ENCODE measurements at places on chromosomes 7 and 10. TPM values are rescaled to one million over a fixed set of nuclear protein-coding genes. Genes with fewer than 3 reads are reported as not detected.

The RGS10 gene
- total RNA-seq, result 7.1 TPM

DNA sequence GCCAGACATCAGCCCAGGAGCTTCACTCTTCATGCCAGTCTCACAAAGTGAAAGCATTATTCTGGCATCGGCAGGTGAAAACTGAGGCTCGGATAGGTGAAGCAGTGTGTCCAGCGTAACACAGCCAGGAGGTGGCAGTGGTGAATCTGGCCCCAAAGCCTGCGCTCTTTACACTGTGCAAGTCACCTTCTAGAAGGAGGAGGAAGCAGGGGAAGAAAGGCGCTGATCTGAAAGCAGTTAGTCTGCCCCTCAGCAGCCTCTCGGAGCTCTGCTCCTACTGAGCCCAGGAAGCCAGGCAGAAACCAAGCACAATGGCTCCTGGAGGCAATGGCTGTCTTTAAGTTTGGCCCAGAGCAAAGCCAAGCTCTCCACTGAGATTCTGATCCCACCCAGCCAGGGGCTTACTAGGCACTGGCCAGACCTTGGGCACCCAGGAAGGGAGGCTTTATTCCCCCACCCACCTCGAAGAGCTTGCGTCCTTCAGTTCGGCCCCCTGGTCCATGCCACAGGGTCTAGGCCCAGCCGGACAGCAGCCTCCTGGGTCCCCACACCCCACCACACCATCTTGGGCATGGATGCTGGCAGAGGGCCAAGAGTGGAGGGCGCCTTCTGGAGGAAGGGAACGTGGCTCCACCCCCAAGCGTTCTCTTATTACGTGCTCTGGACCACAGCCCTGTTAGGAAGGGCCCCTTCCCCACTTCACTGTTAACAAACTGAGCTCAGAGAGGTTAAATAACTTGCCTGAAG is 104.5 kb downstream of the GRID1 start:
- DNase-seq, result peak; percentile 33
- H3K4me1 ChIP-seq, result peaks cover 6% of the 10 kb centered on the region
- H3K27ac ChIP-seq, result no peak overlapping the region
- H3K27me3 ChIP-seq, result no peaks in the 10 kb centered on the region
- peak overlapping the region; percentile 34 for H3K4me3 ChIP-seq
- no peaks in the 10 kb centered on the region for H3K36me3 ChIP-seq

The LRRD1 gene
- 14.8 TPM for total RNA-seq

The NEBL gene
- total RNA-seq, result 15.5 TPM

- H3K36me3 ChIP-seq, result no peaks in the 10 kb centered on the region
- peaks cover 39% of the 10 kb centered on the region for H3K4me1 ChIP-seq
- no peaks in the 10 kb centered on the region for H3K27me3 ChIP-seq
- DNase-seq, result no peak
- peak overlapping the region; percentile 91 for H3K27ac ChIP-seq
Observed at GRCh38 chr7:136050462-136050847, 73.3 kb upstream of the MTPN start.

Data from testis (tissue), 5 donors.